ENCODE measurements at places on chromosomes 3 and 15.

- no peak for DNase-seq
Measured at GRCh38 chr15:63612300-63612699, 15.1 kb downstream of the FBXL22 start.

DNA sequence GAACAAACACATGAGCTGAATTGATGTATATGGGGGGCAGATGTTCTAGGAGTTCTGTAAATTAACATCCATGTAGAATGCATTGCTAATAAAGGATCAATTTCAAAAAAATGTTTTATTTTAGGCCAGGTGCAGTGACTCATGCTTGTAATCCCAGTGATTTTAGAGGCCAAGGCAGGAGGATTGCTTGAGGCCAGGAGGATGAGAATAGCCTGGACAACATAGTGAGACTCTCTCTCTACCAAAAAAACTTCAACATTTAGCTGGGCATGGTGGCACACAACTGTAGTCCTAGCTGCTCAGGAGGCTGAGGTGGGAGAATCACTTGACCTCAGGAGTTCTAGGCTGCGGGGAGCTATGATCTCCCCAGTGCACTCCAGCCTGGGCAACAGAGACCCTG, 6.5 kb upstream of the NUP210 start:
- no peak for DNase-seq

DNA sequence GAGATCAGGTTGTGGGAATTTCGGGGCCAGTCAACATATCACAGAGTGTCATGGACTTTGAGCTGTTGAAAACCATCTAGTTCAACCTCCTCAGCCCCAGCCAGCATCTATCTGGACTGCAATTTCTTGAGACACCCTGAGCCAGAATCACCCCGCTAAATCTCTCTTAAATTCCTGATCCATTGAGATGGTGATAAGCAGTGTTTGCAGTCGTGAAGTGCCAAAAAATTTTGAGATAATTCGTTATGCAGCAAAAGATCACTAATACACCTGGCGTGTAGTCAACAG, 29.3 kb downstream of the TMED3 start:
- DNase-seq: no peak

GRCh38 chr3:194307849-194308248, 43.3 kb downstream of the CPN2 start:
- no peak for DNase-seq

Measured in CD4-positive, alpha-beta T cell treated with Interleukin-21 for 1 hour (primary cell).